RKO (cell line): ENCODE measurements at places on chromosomes 13 and 19.
A peak's percentile ranks its signal among the peaks of the same experiment; 100 is the strongest.

- no peak for DNase-seq
These were observed at the start of gene ADM5 for GRCh38 chr19:49689133-49690078. ADM5 (plus strand) TSS chr19:49689594; CDS start chr19:49689838, 244 bp downstream.

- DNase-seq = peak; percentile 5
These were observed 24.2 kb downstream of the NEK5 start for GRCh38 chr13:52104624-52105023.

DNA sequence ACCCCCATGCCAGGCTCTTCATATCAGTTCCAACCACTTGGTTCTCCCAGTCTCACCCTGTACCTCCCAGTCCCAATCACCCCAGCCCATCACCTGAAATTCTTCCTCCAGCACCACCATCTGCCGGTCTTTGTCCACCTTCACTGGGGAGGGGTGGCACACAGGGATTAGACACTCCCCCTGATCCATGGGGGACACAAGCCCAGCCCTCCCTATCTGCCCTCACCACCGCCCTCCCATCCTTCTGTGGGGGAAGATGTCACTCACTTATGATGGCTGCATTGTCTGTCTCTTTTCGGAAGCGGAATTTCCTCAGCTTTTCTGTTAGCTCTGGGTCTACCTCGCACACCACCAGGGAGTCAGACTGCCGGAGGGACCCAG lies 685 bp downstream of the GMFG start:
- no peak for DNase-seq

DNA sequence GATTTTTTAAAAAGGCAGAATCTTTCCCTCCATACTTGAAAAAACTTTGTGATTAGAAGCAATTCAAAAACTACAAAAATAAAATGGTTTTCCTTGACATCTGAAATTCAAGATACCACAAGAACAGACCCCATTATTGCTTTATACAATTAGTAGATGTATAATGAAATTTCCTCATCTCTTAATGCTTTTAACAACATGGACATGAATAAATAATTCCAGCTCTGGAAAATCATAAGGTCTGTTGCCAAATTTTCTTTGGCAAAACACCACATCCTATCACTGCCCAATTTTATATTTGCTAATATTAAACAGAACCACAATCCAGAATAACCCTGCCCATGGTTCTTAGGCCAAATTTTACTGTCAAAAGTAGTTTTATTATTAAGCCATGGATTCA lies 1543.6 kb upstream of the MIR17HG start:
- DNase-seq = no peak

DNA sequence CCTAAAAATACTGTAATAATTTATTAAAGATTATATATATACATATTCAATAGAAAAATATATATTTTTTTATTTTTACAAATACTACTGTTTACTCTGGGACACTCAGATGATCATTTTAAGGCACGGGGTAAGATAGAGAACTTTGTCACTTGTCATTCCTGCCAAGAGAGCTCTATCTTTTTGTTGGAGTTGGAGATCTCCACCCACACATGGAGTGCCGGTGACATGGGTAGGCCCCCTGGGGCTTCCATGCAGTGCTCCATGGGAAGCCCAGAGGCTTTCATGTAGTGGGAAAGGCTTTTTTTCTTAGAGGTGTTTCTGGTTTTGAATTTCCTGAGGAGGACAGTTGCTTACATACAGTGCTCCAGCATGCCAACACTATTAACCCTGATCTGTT lies 81.4 kb downstream of the LMO7 start:
- DNase-seq = no peak

GRCh38 chr13:98765996-98766519 lies 13.6 kb upstream of the SLC15A1 start:
- DNase-seq = no peak
